ENCODE measurements at places on chromosomes 2 and 18.
A peak's percentile ranks its signal among the peaks of the same experiment; 100 is the strongest.

DNA sequence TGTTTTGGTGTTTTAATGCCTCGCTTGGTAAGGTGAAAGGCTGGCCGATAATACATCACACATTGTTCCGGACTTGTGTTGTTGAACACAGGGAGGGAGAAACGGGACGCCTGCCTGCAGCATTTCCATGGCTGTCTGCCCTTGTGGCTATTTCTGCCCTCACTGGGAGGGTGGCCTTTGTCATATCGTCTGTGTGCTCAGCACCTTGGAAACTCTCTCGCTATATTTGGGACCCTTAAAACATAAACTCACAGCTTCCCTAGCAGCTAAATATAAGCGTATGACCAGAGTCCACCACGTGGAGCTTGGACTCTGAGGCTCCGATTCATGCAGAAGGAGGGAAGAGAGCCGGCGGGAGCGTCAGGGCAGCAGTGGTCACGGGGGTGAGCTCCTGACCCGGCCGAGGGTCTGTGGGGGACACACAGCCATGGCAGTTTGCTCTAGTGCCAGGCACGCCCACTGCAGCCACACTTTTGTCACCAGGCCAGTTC lies 111.7 kb downstream of the SH3BP4 start:
- no peak for DNase-seq

- no peak for DNase-seq
These were observed 76.7 kb downstream of the RNF144A start for GRCh38 chr2:6993936-6994335.

DNA sequence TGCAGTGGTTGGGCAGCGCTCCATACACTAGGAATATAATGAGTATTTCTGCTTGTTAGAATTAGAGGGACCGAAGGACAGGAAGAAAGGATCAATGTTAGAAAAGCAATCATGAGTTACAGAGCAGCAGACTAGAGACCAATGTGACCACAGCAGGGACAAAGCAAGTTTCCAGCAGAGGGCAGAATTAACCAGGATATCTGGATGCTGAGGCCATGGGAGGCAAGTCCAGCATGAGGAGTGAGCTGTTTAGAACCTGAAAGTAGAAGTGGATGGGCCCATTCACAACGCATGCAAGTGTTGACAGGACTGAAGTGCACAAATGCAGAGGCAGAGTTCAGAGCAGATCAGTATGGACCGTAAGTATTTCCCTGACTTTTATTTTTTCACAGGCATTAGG lies 910.4 kb upstream of the GYPC start:
- DNase-seq = peak; percentile 24

- DNase-seq = no peak
These were observed 66.8 kb downstream of the REL start for GRCh38 chr2:60948161-60948560.

- no peak for DNase-seq
These were observed 166.1 kb downstream of the TFCP2L1 start for GRCh38 chr2:121118951-121119350.

GRCh38 chr2:74942263-74942662 lies 16.2 kb upstream of the POLE4 start:
- no peak for DNase-seq

- DNase-seq = peak; percentile 20
These were observed 138.2 kb downstream of the MBD2 start for GRCh38 chr18:54086046-54086802.

- no peak for DNase-seq
These were observed 95.7 kb downstream of the CDC42EP3 start for GRCh38 chr2:37575780-37576179.

DNA sequence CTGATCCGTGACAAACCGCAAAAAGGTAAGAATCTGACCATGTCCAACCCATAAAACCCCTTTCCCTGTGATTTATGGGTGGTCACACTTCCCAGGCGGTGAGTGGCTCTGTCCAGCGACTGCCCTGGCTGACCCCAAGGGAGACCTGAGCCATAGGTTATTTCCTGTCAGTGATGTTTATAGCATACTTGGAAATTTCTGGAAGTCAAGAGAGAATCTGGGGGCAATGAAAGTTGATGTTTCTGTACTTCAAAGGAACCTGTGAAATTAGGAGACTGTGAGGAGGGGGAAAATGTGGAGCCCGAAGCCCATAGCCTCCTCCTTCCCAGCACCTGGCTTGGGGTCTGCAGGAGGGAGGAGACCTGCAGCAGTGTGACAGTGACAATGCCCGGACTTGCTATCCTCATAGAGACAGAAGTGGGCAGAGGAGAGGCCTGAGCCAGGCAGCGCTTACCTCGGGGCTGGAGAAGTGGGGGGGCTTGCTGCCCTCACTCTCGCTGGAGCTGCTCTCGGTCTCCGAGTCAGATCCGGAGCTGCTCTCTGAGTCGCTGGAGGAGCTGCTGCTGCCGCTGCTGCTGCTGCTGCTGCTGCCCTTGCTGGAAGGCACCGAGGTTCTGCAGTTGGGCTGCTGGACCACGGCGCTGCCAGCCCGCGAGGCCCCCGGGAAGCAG lies 111.3 kb upstream of the REV1 start:
- DNase-seq = no peak

DNA sequence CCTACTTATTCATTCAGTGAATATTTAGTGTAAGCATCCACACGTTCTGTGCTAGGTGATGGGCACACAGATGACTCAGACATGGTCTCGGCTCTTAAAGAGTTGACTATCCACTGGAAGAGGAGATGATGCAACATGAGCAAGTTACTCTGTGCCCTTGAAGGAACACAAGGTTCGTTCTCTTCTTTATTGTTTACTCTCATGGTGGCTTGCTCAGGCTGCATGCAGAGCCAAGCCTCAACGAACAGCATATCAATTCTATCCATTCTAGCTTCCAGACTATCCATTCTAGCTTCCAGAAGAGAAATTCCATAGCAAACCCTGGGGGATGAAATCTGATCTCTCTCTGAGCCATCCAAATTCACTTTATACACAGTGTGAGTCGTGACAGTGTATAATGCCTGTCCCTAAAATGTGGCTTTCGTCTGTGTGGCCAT lies 68.1 kb upstream of the CTAGE1 start:
- no peak for DNase-seq

DNA sequence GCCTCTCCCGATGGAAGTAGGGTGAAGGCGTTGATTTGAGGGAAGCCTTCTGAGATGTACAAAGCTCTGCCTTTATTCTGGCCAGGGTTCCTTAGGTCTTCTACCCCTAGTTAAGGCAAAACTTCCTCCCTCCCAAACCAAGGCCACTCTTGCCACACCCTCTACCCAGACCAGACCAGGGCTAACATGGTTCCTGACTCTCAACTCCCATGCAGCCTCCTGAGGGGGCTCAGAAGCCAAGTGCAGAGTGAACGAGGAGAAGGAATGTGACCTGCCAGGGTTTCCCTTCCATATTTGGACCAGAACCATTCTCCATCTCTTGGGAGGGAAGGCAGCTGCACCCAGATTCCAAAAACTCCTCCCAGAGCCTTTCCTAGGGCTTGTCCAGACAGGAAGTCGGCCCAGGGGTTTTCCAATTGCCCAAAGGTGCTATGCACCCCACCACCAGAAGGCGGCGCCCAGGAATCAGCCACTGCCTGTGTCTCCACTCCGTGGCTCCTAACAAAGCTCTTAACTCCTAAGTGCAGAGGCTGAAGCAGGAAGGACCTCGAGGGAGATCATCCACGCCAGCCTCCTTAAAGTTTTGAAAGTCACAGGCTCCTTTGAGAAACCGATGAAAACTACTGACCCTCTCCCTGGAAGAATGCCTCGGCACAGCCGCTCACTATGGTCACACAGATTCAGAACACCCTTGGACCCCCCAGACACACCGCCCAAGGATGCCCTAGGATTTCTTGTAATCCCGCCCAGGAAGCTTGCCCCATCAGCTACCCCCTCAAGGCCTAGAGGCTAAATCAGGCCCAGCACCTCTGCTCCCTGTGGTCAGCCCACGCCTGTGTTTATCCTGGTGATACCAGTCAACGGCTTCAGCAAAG lies 157.8 kb downstream of the SMAD2 start:
- DNase-seq = peak; percentile 71

- no peak for DNase-seq
These were observed 576.0 kb downstream of the ARHGAP15 start for GRCh38 chr2:143705108-143705707.

- no peak for DNase-seq
These were observed 38.9 kb upstream of the FBXO11 start for GRCh38 chr2:47945046-47945781.

DNA sequence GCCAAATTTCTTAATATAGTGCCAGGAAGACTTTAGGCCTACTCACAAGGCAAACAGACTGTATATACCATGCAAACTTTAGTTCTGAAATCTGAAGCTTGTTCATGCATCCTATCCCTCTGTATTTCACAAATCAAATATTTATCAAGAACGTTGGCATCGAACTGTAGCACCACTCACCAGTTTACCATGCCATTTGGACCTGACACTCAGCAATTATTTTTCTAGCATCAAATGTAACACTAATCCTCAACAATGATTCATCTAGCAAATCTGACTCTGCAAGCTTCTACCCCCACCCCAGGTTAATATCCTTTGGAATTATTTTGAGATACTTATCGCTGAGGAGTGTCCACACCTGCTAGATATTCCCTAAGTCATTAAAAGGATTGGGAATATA lies 1506.6 kb downstream of the LRP1B start:
- no peak for DNase-seq

DNA sequence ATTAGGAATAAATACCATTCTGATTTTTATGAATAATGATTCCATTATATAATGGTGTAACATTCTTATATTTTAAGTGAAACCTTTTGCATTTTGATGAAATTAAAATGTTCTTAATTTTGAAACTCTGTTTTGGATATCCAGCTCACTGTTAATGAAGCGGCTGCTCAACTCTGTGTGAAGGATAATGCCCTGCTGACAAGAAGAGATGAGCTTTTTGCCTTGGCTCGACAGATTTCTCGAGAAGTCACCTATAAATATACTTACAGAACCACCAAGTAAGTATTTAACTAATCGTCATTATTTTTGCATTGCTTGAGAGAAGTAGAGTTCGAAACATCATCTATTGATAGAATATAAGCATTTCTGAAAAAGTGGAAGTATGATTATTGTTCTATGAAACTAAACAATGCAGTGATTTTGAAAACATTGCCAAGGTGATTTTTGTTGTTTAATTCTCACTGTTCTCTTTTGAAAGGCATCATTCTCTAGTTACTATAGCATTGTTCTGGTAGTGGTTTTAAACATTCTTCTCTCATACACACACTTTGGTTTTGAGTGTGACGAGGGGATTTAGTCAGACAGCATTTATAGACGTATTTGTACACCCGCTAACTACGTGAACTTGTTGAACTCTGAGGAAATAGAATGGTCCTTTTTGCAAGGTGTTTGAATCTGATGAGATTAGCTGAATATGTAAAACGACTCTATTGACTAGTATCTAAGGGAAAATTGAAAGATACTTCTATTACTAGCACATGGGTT lies 21.5 kb downstream of the NAB1 start:
- DNase-seq = no peak

DNA sequence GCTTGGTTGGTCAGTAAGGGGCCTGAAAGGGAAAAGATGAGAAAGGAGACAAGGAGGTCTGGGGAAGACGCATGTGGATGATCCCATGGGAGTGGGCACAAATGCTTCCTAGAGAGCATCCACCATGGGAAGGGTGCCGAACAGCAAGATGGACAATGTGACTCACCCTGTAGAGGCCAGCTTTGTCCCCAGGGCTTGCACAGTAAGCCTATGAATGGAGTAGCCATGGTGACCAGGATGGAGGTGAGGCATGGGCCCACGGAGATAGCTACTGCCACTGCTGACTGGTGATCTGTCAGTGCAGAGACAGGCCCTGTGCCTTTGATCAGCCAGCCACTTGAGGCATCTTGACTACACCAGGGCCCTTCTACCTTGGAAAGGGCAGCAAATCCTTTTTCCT lies 172.6 kb downstream of the HAUS1 start:
- no peak for DNase-seq

DNA sequence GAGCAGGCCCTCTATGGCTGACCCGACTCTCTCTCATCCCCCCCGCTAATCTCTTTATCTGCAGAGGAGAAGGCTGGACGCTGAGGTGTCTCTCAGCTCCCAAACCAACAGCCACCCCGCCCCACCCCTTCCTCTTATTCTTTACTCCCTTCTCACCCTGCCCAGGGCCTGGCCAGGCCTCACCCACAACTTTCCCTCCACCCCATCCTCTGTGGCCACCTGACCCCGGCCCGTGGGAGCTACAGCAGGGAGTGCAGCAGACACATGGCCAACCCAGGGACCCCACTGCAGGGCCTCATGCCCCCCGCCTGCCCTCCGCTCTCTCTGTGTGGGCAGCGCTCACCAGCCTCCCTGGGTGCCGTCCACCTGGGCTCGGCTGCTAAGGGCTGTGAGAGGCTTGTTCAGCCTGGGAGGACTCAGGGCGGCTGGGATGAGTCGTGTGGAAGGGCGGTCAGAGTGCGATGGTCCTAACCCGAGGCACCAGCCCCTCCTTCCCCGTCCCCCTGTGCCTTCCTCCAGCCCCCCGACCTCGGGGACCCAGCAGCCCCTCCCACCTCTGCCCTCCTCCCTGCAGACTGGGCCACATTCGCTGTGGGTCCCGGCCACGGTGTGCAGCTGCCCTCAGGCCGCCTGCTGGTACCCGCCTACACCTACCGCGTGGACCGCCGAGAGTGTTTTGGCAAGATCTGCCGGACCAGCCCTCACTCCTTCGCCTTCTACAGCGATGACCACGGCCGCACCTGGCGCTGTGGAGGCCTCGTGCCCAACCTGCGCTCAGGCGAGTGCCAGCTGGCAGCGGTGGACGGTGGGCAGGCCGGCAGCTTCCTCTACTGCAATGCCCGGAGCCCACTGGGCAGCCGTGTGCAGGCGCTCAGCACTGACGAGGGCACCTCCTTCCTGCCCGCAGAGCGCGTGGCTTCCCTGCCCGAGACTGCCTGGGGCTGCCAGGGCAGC lies 6.8 kb downstream of the NEU4 start:
- DNase-seq = no peak

Measured in hematopoietic multipotent progenitor cell treated with erythropoietin and hydrocortisone succinate and interleukin-3 and kit ligand, for 6 days (in vitro differentiated cells).